ENCODE measurements at places on chromosomes 4 and X. TPM values are rescaled to one million over a fixed set of nuclear protein-coding genes. Genes with fewer than 3 reads are reported as not detected.

SMPX gene
- not detected for total RNA-seq

DNA sequence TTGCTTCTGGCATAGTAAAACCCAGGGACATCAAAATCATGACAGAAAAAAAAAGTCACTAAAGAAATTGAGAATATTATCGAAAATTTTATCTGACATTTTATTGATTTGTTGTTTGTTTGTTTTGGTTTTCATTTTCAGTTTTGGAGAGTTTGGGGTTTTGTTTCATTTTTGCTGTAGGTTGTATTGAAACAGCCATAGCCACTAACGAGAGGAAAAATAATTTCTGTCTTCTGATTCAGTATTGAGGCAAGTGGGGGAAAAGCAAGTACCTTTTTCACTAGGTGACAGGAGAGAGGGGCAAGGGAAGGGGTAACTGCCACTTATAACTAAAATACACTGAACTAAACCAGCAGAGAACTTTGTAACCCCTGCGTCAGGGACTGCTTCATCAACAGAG, 392.8 kb upstream of the NDST3 start:
- H3K4me3 ChIP-seq = no peak overlapping the region
- no peaks in the 10 kb centered on the region for H3K27me3 ChIP-seq
- H3K36me3 ChIP-seq = no peaks in the 10 kb centered on the region
- H3K4me1 ChIP-seq = no peaks in the 10 kb centered on the region
- no peak for DNase-seq
- H3K27ac ChIP-seq = no peak overlapping the region

- no peaks in the 10 kb centered on the region for H3K4me1 ChIP-seq
- peaks cover 3% of the 10 kb centered on the region for H3K27me3 ChIP-seq
- H3K36me3 ChIP-seq = no peaks in the 10 kb centered on the region
- DNase-seq = no peak
- H3K4me3 ChIP-seq = no peak overlapping the region
Measured at GRCh38 chrX:100695991-100696390, 35.9 kb downstream of the SYTL4 start.

DNA sequence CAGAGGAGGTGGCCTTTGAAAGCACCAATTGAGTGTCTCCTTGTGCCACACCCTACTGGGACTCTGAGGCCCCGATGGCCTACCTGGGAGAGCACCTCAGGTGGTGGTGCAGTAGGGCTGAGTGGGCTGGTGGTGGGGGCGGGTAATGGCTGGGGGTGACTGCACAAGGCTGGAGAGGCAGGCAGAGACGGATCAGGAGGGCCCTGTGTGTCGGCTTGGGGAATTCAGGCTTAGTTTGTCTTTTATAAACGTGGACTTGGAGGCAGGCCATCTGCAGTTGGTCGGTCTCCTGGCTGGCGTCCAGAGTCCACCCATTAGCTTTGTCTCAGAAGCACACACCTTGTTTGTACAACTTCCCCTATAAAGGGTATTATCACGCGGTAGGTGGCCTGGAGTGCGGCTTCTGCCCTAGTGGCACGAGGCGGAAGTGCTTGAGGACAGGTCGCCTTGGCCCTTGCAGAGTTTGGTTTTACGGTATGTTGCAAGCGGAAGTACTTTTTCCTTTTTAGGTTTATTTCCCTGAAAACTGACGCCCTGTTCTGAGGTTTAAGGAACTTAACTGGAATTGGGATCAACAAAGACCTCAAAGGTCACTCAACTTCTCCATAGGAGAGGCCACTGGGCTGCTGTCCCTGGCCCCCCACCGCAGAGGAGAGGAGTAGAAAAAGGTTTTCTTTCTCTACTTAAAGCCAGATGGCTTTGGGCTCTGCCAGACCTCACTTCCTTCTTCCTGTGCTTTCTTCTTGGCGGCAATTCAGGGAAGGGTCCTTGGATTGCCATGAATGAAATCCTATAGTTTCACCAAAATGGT, 8.0 kb downstream of the TBC1D14 start:
- peaks cover 24% of the 10 kb centered on the region for H3K4me1 ChIP-seq
- DNase-seq = peak; percentile 76
- H3K27me3 ChIP-seq = no peaks in the 10 kb centered on the region
- H3K27ac ChIP-seq = no peak overlapping the region

PPARGC1A gene
- 17.9 TPM for total RNA-seq

CYP4V2 gene
- total RNA-seq = 28.5 TPM

SNX25 gene
- total RNA-seq = 95.4 TPM

MAGEA12 gene
- total RNA-seq = not detected

GRCh38 chr4:184444215-184444952, 30.0 kb downstream of the IRF2 start:
- DNase-seq = no peak
- H3K4me1 ChIP-seq = peaks cover 50% of the 10 kb centered on the region
- no peak overlapping the region for H3K27ac ChIP-seq
- H3K4me3 ChIP-seq = no peak overlapping the region
- no peaks in the 10 kb centered on the region for H3K27me3 ChIP-seq

DNA sequence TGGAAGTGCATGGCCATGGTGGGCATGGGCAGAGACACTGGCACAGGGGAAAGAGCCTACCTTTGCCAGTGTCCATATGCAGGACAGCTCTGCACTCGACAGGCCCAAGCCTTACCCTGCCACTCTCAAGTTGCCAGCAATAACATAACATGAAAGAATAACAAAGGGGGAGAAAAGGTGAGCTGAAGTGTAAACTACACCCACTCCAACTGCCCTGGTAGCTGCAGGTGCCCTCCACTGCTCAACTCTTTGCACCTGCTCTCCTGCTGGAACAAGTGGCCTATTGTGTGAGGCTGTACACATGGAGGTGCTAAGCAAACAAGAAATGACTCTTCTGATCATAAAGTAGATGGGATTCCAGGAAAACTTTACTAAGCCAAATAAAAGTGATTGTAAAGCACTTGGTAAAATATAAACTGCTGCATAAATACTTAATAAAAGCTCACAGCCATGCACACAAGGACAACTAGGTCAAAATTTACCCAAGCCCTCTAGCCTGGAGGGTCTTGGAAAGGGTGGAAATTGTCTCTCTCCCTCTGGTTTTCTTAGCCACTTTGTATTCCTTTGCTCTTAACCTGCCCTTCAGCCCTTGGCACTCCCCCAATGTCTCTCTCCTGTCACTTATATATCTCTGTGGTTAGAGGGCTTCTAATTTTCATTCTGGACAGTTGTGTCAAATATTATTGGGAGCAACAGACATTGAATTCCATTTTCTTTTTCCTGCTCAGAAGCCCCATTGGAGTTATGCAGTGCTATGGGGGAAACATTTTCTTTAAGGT, 261.2 kb upstream of the GPC4 start:
- H3K36me3 ChIP-seq = no peaks in the 10 kb centered on the region
- peaks cover 19% of the 10 kb centered on the region for H3K27me3 ChIP-seq
- DNase-seq = peak; percentile 61
- H3K4me3 ChIP-seq = no peak overlapping the region

DNA sequence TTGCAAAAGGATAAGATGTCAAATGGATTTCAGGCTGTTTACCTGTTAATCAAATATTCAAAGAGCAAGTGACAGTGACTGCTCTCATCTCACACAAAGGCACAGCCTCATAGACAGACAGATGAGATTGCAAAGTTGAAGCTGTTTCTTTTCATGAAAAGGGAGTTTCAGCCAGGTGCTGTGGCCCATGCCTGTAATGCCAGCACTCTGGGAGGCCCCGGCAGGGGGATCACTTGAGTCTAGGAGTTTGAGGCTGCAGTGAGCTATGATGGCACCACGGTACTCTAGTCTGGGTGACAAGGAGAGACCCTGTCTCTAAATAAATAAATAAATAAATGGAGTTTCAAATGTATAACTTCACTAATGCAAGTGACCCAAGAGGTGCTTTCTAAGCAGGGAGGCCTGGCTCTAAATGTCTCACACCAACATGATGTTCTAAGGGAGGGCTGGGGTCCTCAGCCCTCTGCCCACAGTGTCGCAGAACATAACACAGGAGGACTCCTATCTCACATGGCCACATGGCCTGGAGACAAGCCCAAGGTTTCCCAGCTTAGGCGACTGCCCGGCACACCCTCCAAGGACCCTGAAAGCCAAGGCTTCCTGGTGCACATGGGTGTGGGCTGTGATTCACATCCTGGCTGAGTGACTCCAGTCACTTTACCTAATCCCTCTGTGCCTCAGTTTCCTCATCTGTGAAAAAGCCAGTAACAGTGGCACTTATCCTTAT, 26.8 kb downstream of the PPP2R2C start:
- H3K4me3 ChIP-seq = no peak overlapping the region
- no peaks in the 10 kb centered on the region for H3K4me1 ChIP-seq
- no peaks in the 10 kb centered on the region for H3K36me3 ChIP-seq
- no peak for DNase-seq

DNA sequence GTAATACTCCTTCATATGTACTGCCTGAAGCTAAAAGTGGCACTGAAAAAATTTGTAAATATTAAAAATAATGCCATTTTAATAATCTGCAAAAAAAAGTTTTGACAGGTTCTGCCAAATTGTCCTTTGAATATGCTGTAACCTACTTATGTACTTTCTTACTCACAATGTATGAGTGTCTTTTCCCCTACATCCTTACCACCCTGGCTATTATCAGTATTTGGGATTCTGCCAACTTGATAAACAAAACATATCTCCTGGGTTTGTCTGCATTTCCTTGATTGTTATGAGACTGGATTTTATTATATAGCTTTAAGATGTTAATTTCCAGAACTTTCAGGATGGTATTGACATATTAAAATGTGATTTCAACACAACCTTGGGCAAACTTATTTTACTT, 187.9 kb downstream of the CHM start:
- DNase-seq = no peak
- no peaks in the 10 kb centered on the region for H3K27me3 ChIP-seq
- no peaks in the 10 kb centered on the region for H3K36me3 ChIP-seq
- no peak overlapping the region for H3K4me3 ChIP-seq
- H3K4me1 ChIP-seq = no peaks in the 10 kb centered on the region

GRCh38 chr4:25925486-25926201, 11.6 kb downstream of the SMIM20 start:
- H3K27ac ChIP-seq = no peak overlapping the region
- no peaks in the 10 kb centered on the region for H3K36me3 ChIP-seq
- H3K4me3 ChIP-seq = no peak overlapping the region

GRCh38 chr4:126144543-126145237, 829.9 kb downstream of the FAT4 start:
- no peak for DNase-seq
- H3K4me1 ChIP-seq = no peaks in the 10 kb centered on the region
- no peaks in the 10 kb centered on the region for H3K27me3 ChIP-seq
- H3K36me3 ChIP-seq = no peaks in the 10 kb centered on the region
- no peak overlapping the region for H3K27ac ChIP-seq

GRCh38 chrX:19563746-19564145, 48.4 kb upstream of the MAP3K15 start:
- no peaks in the 10 kb centered on the region for H3K36me3 ChIP-seq
- no peaks in the 10 kb centered on the region for H3K4me1 ChIP-seq
- H3K27ac ChIP-seq = no peak overlapping the region

MAGEA8 gene
- not detected for total RNA-seq

DNA sequence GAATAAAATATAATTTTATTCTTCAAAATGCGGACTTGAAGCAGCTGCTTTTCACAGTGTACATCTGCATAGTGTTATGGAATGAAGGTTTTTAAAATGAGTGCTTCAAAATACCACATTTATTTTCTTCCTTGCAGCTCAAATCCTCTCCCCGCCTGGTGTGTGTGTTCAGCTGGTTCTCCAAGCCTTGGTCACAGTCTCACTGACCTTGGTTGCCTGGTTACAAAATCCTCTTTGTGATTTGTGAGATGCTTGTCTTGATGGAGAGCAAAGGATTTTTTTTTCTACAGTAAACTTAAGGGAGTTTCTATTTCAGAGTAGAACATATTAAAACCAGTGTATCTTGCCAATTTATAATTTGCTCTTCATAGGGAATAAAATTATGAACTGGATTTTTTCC, 139.2 kb downstream of the PCDH18 start:
- no peaks in the 10 kb centered on the region for H3K4me1 ChIP-seq
- no peak overlapping the region for H3K4me3 ChIP-seq
- no peak overlapping the region for H3K27ac ChIP-seq
- DNase-seq = peak; percentile 21

- H3K36me3 ChIP-seq = no peaks in the 10 kb centered on the region
- H3K27me3 ChIP-seq = no peaks in the 10 kb centered on the region
- no peak overlapping the region for H3K27ac ChIP-seq
- no peak overlapping the region for H3K4me3 ChIP-seq
- no peaks in the 10 kb centered on the region for H3K4me1 ChIP-seq
Measured at GRCh38 chrX:136273986-136274385, 22.8 kb upstream of the MAP7D3 start.

- no peak for DNase-seq
- H3K27me3 ChIP-seq = no peaks in the 10 kb centered on the region
- H3K36me3 ChIP-seq = no peaks in the 10 kb centered on the region
- no peak overlapping the region for H3K4me3 ChIP-seq
- H3K27ac ChIP-seq = no peak overlapping the region
- no peaks in the 10 kb centered on the region for H3K4me1 ChIP-seq
Measured at GRCh38 chr4:109323348-109323747, 20.9 kb upstream of the COL25A1 start.

GRCh38 chr4:8087921-8088495, 70.6 kb downstream of the ABLIM2 start:
- H3K27ac ChIP-seq = no peak overlapping the region
- no peak for DNase-seq
- no peaks in the 10 kb centered on the region for H3K4me1 ChIP-seq
- H3K4me3 ChIP-seq = no peak overlapping the region
- no peaks in the 10 kb centered on the region for H3K36me3 ChIP-seq

- no peak overlapping the region for H3K4me3 ChIP-seq
- H3K36me3 ChIP-seq = no peaks in the 10 kb centered on the region
- H3K4me1 ChIP-seq = no peaks in the 10 kb centered on the region
- no peak for DNase-seq
- H3K27me3 ChIP-seq = no peaks in the 10 kb centered on the region
- H3K27ac ChIP-seq = no peak overlapping the region
Measured at GRCh38 chr4:161097821-161098220, 1066.0 kb downstream of the FSTL5 start.

DNA sequence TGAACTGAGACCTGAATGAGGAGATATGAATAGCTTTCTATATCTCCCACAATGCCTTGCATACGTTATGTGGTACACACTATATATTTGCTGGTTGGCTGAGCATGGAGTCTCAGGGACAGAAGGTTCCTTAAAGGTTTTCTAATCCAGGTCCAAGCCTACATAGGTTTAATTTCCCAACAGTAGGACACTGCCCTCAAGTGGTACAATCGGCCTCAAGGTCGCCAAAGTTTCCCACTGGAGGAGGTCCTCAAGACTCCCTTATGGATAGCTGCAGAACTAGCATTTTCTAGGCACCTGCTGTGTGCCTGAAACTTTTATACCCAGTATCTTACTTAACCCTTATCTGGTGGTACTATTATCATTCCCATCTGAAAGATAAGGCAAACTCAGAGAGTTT, 21.0 kb upstream of the EFNB1 start:
- no peak overlapping the region for H3K27ac ChIP-seq
- H3K4me3 ChIP-seq = no peak overlapping the region
- peak; percentile 44 for DNase-seq
- H3K4me1 ChIP-seq = no peaks in the 10 kb centered on the region
- H3K27me3 ChIP-seq = no peaks in the 10 kb centered on the region
- H3K36me3 ChIP-seq = no peaks in the 10 kb centered on the region

DNA sequence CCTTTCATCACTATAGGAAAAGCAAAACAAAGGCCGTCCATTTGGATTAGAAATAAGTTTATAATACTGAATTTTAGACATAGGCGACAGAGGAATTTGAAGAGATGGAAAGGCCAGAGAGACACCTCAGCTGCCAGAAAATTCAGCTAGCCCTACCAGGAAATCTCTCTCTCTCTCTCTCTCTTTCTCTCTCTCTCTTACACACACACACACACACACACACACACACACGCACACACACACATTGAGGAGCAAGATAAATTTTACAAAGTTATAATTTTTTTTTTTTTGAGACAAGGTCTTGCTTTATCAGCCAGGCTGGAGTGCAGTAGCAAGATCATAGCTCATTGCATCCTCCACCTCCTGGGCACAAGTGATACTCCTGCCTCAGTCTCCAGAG, 1.4 kb downstream of the XK start:
- no peaks in the 10 kb centered on the region for H3K36me3 ChIP-seq
- no peak overlapping the region for H3K27ac ChIP-seq
- DNase-seq = no peak
- peaks cover 3% of the 10 kb centered on the region for H3K4me1 ChIP-seq
- no peak overlapping the region for H3K4me3 ChIP-seq

Data from lung (tissue), 17 donors.